Activated CD4-positive, alpha-beta T cell treated with anti-CD3 and anti-CD28 coated beads, Interleukin-2, amount 10 ng/mL, durations not matched to agents 7 days and 5 days (primary cell): ENCODE measurements at places on chromosomes 1 and 21. TPM values are rescaled to one million over a fixed set of nuclear protein-coding genes. Genes with fewer than 3 reads are reported as not detected.

The DIO1 gene
- total RNA-seq: not detected

The MAN1C1 gene
- total RNA-seq: 28.9 TPM

The RAB7B gene
- total RNA-seq: not detected

The ZBTB37 gene
- total RNA-seq: 10.2 TPM

The PTPRU gene
- 0.31 TPM for total RNA-seq

The EDARADD gene
- total RNA-seq: 1.6 TPM

The NR1I3 gene
- not detected for total RNA-seq

The NR5A2 gene
- not detected for total RNA-seq

The FAM72C gene
- 11.1 TPM for total RNA-seq

The RGS13 gene
- total RNA-seq: not detected

The HOOK1 gene
- 8.0 TPM for total RNA-seq

The PTPRF gene
- 0.37 TPM for total RNA-seq

The KRTAP7-1 gene
- not detected for total RNA-seq

The TRIM67 gene
- not detected for total RNA-seq

The SPRR1A gene
- total RNA-seq: not detected

The CRYBG2 gene
- 2.2 TPM for total RNA-seq

The ZFYVE9 gene
- total RNA-seq: 1.5 TPM

The DENND2C gene
- total RNA-seq: 0.15 TPM

The NBPF4 gene
- 0.10 TPM for total RNA-seq

The RUSC1 gene
- 31.6 TPM for total RNA-seq

The CFAP57 gene
- not detected for total RNA-seq

The SELL gene
- total RNA-seq: 595 TPM

The LCE1A gene
- not detected for total RNA-seq

The KRTAP11-1 gene
- not detected for total RNA-seq

The PLPP3 gene
- not detected for total RNA-seq

The CD164L2 gene
- total RNA-seq: not detected

The HSPA6 gene
- total RNA-seq: 0.07 TPM
